Activated T-cell treated with anti-CD3 and anti-CD28 coated beads, Interleukin-2, amount 50 U/mL, for 4 hours (primary cell): ENCODE measurements at places on chromosomes 4 and X.

GRCh38 chrX:3425031-3425430 lies 78.6 kb upstream of the MXRA5 start:
- DNase-seq: no peak

DNA sequence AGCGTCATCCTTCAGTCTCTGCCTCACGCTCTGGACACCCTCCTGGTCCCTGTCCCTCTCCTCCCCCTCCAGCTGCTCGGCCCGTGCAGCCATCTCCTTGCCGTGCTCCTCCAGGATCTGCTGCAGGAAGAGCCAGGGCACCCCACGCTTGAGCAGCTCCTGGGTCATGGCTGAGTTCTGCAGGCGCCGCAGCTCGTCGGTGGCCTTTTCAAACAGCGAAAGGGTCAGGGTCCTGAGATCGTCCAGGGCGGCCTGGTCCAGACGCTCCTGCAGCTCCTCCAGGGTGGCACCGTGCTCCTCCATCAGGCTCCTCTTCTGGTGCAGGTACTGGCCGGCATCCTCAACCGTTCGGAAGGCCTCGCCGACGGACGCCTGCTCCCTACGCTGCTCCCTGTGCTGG lies 85.8 kb downstream of the EVC2 start:
- DNase-seq: no peak

- no peak for DNase-seq
Observed at GRCh38 chr4:62070291-62070852, 870.2 kb downstream of the ADGRL3 start.

GRCh38 chr4:184664445-184665210 lies 15.1 kb downstream of the PRIMPOL start:
- no peak for DNase-seq

- no peak for DNase-seq
Observed at GRCh38 chr4:128917781-128918180, 108.3 kb downstream of the JADE1 start.
